Esophagus squamous epithelium (tissue), 5 donors: ENCODE measurements at places on chromosomes 6 and 20.

DNA sequence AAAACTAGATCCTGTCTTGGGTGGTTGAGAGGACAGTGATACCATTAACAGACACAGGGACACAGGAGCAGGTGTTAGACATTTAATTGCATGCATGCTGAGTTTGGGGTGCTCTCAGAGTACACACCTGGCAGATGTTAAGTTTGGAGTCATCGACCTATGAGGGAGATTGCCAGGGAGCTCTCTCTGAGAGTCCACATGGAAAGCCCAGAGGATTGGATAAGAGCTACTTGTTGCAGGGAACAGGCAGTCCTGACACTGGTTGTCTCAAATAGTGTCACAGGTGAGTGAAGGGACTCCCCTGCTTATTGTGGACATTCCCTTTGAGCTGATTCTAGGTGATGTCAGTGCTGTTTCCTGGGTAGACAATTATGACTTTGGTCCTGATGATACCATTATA is 3.1 kb downstream of the ATRN start:
- DNase-seq = no peak

- no peak for DNase-seq
Observed at GRCh38 chr6:136501096-136501495, 49.1 kb downstream of the MAP7 start.

- no peak for DNase-seq
Observed at GRCh38 chr6:35522660-35523658, 10.3 kb upstream of the TULP1 start.

DNA sequence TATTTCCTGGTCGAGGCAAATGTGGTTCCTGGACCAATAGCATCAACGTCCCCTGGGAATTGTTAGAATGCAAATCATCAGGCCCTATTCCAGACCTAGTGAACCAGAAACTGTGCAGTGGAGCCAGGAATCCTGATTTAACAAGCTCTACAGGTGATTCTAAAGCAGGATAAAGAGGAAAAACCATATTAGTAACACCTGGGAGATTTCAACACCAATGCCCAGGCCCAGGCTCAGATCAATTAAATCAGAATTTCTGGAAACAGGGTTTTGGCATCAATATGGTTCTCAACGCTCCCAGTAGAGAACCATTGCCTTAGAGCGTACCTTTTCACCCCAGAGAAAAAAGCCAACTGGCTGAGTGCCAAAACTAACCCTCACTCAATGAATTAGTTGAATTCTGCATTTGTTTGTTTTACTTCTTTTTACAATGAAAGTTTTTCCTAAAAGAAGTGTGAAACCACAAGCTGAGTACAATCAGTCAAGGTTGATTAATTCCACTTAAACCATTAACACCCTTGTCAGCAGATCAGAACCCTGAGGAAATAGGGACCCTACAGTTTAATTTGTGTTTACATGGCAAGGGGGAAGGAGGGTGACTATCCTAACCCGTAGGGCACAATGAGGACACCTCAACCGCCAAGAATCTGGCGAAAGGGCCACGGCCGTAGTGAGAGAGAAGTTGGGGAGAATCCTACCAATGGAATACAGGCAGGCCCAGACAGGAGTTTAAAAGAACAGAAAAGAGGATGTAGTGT is 34.9 kb upstream of the LOC128125822 start:
- DNase-seq = no peak

- DNase-seq = no peak
Observed at GRCh38 chr6:15870333-15871043, 207.7 kb upstream of the DTNBP1 start.

DNA sequence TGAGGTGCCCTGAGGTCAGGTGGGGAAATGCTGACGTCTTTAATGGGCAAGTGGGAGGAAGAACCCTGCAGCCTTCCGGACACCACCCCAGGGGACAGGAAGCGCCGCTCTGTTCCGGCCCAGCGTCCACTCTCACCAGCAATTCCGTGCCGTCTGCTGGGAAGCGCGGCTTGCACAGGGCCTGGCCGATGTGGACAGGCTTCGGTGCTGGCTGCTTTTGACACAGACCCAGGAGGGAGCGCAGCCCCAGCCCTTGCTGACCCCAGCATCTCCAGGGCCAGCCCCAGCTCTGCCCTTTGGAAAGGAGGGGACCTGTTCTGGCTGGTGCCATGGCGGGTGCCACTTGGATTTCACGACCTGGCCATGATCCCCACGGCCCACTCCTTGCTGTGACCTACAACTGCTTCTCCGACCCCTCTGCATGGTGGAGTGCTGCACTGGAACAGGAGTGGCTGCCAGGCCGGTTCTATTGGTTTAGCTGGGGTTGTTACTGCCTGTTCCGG is 123.2 kb downstream of the DLL1 start:
- no peak for DNase-seq

DNA sequence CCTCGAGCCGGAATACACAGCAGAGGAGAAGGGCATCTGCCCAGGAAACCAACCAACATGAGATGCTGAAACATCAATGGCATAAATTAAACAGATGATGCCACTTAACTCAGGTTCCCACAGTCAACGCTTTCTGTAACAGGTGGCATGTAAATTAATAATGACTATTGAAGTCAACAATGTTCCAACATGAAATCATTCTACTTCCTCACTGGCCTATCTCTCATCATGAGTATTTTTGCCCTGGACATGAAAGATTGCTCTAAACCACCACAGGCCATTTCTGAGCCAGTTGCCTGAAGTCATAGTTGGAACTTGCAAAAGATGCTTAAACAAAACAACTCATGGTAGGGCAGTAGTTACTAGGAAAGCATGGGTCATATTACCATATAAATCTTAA is 397.9 kb upstream of the JARID2 start:
- no peak for DNase-seq

DNA sequence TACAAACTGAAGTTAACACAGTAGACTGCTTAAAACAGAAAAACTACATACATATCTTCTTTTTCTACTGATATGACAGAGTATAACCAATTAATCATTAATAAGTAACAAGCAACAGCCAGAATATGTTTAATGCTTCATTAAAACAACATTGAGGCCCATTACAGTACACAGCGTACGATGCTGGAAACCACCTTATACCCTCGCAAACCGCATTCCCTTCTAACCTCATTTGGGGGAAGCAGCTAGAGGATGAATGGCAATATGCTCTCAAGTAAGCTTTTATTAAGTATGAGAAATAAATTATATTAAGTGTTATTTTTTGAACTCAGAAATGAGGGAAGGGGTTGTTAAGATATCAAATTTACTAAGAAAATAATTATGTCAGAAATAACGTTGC is 142.4 kb downstream of the GMDS start:
- no peak for DNase-seq

GRCh38 chr20:1626528-1627199 is 6.9 kb upstream of the SIRPB1 start:
- no peak for DNase-seq
